ENCODE measurements at places on chromosomes 2 and 18.
A peak's percentile ranks its signal among the peaks of the same experiment; 100 is the strongest.

DNA sequence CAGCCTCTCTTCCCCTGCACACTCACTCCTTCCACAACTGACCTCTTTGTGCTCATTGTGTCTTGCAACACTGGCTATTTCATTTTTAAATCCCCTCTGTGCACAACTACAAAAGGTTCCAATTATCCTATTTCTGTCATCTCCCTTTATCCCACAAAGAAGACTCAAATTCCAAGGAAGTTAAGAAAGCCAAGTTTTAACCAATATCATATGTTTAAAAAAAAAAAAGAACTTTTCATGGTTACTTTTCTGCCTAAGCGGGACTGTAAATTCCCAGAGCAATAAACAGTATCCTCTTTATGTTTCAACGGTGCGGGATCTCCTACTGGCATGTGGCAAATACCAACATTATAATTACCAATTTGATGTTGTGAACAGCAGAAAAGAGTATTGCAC, 83.8 kb downstream of the DOCK10 start:
- no peak for DNase-seq

DNA sequence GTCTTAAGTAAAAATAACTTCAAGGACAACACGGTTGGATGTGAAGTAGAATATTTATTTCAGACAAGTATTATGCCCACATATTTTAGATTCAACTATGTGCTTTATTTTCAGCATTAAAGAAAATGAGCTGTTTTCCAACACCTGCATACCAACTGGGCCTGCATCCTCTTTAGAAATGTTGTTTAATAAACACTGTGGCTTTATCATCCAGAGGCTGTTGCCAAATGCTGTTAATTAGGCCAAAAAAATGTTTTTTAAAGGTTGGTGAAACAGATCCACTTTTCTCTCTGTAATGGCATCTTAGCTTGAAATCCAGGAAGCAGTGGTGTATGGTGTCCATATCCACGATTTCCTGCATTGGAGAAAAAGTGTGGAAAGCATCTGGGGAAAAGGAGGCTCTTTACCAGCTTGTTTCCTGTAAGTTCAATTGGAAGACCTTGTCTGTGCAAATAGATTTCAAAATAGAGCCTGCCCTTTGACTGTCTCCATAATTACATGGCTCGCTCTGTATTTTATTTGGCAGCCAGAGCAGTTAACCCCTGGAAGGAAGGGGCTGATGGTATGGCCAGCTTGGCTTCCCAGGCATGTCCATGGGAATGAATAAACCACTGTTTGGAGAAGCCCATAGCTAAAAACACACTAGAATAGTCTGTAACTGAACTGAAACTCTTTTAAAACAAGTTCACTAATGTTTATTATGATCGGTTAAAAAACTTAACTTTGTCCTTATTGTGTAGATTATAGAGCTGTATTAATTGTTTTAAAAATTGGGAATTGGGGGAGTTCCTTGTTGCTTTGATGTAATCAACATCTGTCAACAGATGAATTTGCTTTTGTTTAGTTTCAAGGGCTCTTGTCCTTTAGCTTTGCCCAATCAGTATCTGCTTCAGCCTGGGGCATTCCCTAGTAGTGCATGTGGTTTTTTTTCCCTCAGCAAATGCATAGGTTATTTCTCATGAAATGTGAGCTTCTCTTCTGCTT, 33.0 kb upstream of the DLX1 start:
- DNase-seq, result no peak

DNA sequence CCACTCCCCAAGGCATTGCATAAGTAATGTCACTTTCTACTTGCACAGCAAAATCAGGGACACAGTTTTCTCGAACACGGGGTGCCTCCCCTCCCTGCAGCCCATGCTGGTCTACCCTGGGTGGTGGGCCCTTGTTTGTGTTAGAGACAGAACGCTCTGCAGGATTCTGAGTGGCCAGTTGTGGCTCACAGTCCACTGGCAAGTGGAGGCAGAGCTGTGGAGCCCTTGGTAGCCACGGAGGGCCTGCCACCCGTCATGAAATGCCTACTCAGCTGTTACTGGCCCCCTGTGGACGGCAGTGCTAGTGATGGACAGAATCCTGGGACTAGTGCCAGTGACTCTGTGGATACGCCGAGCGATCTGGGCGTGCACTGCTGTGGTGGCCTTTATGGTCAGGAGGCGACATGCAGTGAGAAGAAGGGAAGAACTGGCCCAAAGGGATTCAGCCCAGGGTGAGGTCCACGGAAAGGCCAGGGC, 54.0 kb upstream of the TXNDC2 start:
- no peak for DNase-seq

DNA sequence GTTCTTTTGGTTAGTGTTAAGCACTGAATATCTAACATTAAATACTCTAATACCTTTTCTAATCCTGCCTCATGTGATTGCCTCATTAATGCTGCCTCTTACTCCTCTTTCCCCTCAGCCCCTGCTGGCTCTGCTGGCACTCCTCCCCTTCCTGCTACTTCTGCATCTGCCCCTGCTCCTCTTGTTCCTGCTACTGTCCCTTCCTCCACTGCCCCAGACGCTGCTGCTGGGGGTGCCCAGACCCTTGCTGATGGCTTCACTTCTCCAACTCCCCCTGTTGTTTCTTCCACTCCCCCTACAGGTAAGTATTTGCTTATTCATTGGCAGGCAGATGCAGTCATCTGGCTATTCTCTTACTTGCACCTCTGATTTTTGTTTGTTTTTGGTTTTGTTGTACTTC, 68.5 kb downstream of the ABI2 start:
- no peak for DNase-seq

DNA sequence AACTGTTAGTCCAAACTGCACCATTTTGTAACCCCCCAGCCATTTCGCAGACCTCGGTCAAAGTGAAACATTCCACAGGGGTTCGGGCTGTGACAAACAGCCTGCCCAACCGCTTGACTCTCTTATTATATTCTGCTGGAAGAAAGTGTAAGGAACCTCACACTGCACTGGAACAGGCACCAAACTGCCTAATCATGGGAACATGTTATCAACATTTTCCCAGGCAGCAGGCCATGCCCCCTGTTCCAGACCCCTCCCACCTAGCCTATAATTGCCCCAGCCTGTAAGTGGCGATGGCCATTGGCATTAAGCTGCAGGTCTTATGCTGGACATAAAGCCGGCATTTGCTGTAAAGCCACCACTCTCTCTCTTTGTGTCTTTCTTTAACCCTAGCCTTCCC, 16.9 kb downstream of the LYG2 start:
- DNase-seq, result no peak

DNA sequence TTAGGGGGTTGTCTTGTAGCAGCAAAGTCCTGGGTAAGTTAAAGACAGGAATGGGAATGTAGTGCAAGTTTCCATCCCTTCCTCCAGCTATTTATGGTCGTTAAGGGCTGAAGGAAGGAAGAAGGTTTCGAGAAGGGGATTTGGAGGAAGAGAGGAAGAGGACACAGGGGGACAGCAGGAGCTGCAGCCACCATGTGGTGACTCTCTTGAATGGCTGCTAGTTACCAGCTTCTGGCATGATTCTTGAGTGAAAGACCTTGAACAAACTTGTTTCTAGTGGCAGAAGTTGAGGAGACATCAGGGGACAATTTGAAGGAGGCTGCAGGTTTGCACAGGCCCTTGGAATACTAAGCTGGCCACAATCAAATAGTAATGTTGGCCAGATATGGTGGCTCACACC, 116.6 kb downstream of the MTX2 start:
- no peak for DNase-seq

DNA sequence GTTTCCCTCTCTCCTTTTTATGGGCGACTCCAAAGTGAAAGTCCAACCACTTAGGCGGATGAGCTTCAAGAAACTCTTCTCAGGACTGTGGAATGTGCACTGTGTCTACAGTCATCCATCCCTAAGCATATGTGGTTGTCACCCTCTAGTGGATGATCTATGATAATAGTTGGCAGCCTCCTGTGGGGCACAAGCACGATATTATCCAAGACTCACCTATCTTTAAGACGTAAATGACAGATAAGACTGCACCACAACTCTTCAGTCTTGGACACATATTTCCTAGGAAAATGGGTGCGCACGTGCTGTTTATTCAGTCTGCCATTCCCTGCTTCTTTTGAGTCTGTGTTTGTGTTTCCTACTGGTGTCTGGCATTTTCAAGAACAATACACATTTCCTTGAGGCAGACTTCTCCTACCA, 145.5 kb upstream of the CTAGE1 start:
- DNase-seq, result no peak

GRCh38 chr2:128692895-128693742, 374.5 kb upstream of the HS6ST1 start:
- no peak for DNase-seq

- DNase-seq, result no peak
Measured at GRCh38 chr2:120672526-120673204, 63.0 kb upstream of the GLI2 start.

GRCh38 chr2:226643030-226643945, 156.3 kb downstream of the IRS1 start:
- no peak for DNase-seq

GRCh38 chr18:72128649-72129048, 415.5 kb downstream of the CBLN2 start:
- DNase-seq, result no peak

GRCh38 chr2:104539649-104540048, 314.3 kb upstream of the POU3F3 start:
- DNase-seq, result no peak

- DNase-seq, result no peak
Measured at GRCh38 chr2:85273738-85274731, 53.8 kb downstream of the TGOLN2 start.

- DNase-seq, result no peak
Measured at GRCh38 chr2:136126421-136126926, 8.5 kb upstream of the CXCR4 start.

- DNase-seq, result no peak
Measured at GRCh38 chr2:197600306-197600705, 75.1 kb downstream of the RFTN2 start.

GRCh38 chr2:161426922-161427663, 11.0 kb downstream of the TBR1 start:
- DNase-seq, result no peak

DNA sequence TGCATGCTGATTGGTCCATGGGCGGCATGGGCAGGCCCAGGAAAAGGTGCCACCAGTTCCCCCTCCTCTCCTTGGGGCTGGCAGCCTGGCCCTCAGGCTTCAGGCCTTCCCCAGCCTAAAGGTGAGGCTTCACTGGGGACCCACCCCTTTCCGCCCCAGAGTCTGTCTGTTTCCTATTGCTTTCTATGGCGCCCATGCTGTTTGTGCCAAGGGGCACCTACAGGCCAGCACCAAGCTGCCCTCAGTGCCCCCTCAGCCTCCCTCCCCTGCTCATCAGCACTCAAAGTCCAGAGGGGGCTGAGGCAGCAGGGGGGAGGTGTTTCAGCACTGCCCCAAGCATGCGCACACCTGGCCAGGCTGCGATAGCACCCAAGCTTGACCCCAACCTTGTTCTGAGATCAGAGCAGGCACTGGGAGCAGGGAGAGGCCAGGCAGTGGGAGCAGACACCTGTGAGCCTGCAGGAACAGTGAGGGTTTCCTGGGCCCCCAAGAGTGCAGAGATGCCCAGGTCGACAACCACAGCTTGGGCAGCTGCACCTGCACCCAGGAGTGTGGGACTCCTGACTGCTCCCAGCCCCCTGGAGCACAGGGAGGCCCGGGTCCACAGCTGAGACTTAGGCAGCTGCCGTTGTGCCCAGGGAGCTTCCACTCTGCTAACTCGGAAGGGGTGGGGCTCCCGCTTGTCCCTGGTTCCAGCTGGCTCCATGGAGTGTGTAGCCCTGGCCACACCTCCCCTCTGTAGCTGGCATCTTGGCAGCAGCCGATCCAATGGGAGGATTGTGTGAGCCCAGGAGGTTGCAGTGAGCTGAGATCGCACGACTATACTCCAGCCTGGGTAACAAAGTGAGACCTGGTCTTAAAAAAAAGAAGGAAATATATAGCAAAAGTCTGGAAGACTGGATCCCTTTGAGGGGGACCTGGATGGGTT, 69.1 kb downstream of the NCAPH start:
- no peak for DNase-seq

DNA sequence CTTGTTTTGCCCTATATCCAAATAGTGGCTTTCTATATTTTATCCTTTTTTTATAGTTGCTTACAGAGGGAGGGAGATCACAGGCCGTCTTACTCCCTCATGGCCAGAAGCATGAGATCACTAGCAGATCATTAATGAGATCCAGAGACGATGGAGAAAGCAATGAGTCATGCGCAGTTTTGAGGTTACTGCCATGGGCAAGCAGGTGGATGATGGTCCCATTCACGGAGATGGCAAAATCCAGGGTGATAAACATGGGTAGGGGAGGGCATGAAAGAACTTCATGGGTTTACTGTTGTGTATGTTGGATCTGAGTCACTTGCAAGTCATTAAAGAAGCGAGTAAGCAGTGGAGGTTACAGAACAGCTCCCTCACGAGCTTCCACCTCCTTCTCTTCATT, 60.4 kb downstream of the C18orf63 start:
- DNase-seq, result peak; percentile 44

- DNase-seq, result no peak
Measured at GRCh38 chr2:128746356-128746755, 427.7 kb upstream of the HS6ST1 start.

- no peak for DNase-seq
Measured at GRCh38 chr2:202046572-202046971, 12.9 kb downstream of the FZD7 start.

DNA sequence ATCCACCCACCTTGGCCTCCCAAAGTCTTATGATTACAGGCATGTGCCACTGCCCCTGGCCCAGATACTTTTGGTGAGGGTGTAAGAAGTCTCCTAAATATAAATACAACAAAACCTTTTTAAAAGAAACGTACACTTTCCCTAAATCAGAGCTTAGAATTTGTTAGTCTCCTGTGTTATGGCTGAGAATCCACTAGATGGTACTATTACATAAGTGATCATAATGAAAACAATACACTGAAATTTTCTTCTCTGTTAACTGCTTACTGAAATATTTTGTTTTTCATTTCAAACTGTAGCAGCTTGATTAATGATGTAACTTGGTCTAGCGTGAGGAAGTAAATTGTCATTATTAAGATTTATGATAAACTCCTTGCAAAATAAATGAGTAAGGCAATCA, 74.8 kb upstream of the FAM98A start:
- no peak for DNase-seq

DNA sequence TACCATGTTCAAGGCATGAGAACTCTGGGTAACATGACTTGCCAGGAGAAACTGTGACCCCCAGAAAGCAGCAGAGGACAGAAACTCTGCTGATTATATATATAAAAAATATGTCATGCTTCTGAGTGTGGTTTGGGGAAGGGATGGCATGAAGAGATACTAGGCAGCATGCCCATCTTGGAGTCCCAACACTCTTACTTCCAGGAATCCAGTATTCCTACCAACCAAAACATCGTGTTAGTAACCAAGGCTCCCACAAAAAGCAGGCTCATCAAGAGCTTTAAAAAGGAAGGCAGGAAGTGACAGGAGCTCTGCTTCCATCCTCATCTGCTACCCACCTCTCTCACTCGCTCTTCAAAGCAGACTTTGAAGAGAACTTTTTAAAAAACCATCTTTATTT, 31.6 kb upstream of the TWIST2 start:
- no peak for DNase-seq

DNA sequence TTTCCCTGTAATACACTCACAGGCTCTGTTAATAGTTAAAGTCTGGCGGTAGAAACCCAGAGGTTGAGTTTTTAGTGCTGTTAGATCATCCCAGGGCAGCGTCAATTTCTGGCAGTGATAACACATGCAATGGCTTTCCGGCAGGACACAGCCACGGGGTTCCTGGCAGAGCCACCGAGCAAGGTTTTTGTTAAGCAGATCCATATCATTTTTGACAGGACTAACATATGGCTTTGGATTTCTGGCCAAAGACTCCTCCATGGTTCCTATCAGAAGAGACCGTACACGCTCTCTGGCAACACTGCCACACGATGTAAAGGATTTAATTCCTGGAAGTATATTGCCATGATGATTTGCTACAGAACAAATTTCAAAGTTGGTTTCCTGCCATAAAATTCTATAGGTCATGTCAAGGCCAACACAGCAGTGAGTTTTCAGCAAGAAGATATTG, 854.3 kb downstream of the LRRTM4 start:
- no peak for DNase-seq

Data from activated effector memory CD4-positive, alpha-beta T cell treated with anti-CD3 and anti-CD28 coated beads, Interleukin-2, amount 50 U/mL, for 16 hours (primary cell).